ENCODE measurements at places on chromosomes 3 and 15. TPM values are rescaled to one million over a fixed set of nuclear protein-coding genes. Genes with fewer than 3 reads are reported as not detected.

DNA sequence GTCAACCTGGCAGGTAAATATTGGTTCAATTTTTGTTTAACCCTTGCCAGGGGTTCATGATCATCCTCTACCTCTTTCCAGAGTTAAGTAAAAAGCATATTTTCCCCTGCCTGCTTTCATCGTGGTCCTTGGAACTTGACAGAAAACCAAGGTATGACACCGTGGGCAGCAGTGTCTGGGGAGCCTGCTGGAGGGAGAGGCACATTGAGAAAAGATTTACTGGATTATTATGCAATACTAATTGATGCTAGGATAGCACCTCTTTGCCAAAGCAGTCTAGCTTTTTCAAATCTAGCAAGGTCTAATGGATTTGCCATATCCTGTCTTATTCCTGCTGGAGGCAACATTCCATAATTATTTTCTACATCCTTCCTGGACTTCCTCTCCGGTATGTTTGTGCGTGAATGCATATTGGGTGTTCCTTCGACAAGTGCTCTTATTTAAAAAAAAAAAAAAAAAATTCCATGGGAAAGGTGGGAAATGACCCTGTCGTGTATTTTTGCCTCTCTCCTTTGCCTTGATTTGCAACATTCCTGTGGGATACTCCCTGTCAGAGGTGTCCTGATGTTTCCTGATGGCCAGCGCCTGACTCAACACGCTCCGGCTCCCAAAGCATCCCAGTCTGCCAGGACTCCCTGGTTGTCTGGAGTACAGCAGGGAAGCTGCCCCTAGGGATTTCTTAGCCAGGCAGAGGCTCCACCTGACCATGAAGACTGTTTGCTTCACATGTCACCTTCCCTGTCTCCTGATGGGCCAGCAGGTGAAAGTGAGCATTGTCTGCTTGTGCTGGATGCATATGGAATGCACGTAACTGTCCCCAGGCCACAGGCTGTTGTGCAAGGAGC lies 6.3 kb downstream of the BHLHE40 start:
- DNase-seq = peak; percentile 82

GRCh38 chr15:77818484-77819047 lies 185.9 kb upstream of the LINGO1 start:
- no peak for DNase-seq

- DNase-seq = no peak
Measured at GRCh38 chr3:104731074-104731473, 635.6 kb upstream of the ALCAM start.

- DNase-seq = no peak
Measured at GRCh38 chr3:143668924-143669790, 179.1 kb downstream of the SLC9A9 start.

GRCh38 chr15:27392163-27392562 lies 421.2 kb downstream of the GABRG3 start:
- no peak for DNase-seq

- no peak for DNase-seq
Measured at GRCh38 chr3:185639632-185640206, 53.6 kb downstream of the SENP2 start.

DNA sequence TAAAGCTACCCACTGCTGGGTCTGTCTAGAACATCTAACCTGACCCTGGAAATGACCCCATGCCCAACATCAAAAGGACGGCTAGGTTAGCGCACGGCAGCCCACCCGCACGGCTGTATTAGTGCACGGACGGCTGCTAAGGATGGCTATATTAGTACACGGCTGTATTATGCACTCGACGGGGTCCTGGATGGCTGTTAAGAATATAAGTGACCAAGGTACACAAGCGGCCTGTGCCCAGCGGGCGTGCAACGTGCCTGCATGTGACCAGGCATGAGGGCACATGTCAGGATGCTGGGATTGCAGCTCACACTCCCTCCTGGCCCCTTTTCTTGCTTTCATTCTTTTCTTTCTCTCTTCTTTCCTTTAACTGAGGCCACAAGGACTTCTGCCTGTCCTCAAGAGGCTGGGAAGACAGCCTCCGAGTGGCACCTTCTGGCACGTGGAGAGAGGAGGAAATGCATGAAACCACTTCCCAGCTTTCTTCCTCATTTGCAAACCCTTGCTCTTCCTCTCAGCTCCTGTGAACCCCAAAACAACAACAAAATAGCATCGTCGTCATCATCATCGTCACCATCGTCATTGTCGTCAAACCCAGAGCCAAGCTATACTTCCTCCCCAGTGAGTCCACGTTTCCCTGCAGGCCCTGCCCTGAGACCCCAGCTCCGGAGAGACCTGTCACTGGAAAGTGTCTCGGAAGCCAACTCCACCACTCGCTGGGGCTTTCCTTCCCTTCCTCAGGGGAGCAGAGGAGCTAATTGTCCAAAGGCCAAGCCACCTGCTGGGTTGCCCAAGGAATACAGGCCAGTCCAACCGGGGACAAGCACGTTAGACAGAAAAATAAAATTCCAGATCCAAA lies 101.8 kb downstream of the CHSY1 start:
- DNase-seq = no peak

RBMS3 gene
- 48.8 TPM for total RNA-seq

NR2E3 gene
- 0.19 TPM for total RNA-seq

DNA sequence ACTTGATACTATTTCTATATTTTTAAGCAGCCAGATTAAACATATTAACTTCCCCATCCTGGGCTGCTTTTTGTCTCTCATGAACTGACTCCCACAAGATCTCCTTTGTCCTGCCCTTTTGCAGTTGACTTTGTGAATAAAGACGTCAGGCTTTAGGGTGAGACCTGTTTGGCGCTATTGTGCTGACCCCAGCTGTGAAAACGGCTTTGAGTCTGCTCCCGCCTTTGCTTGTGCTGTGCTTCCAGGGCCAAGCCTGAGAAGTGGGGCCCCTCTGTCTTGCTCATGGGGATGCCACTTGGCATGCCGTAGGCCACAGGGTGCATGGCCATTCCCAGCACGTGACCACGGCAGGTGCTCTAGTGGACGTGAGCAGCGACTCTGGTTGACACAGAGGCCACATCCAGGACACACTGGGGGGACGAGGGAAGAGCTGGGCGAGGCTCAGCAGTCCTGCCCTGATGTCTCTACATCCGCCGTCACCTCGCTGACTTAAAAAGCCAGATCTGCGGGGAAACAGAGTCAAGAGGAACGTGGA lies 268.9 kb upstream of the LYSMD4 start:
- DNase-seq = no peak

- DNase-seq = peak; percentile 98
Measured at GRCh38 chr3:13479582-13480339, at the start of gene HDAC11. TSS of gene HDAC11 (plus strand) at chr3:13480306. CDS start at chr3:13480348, 42 bp downstream.

DNA sequence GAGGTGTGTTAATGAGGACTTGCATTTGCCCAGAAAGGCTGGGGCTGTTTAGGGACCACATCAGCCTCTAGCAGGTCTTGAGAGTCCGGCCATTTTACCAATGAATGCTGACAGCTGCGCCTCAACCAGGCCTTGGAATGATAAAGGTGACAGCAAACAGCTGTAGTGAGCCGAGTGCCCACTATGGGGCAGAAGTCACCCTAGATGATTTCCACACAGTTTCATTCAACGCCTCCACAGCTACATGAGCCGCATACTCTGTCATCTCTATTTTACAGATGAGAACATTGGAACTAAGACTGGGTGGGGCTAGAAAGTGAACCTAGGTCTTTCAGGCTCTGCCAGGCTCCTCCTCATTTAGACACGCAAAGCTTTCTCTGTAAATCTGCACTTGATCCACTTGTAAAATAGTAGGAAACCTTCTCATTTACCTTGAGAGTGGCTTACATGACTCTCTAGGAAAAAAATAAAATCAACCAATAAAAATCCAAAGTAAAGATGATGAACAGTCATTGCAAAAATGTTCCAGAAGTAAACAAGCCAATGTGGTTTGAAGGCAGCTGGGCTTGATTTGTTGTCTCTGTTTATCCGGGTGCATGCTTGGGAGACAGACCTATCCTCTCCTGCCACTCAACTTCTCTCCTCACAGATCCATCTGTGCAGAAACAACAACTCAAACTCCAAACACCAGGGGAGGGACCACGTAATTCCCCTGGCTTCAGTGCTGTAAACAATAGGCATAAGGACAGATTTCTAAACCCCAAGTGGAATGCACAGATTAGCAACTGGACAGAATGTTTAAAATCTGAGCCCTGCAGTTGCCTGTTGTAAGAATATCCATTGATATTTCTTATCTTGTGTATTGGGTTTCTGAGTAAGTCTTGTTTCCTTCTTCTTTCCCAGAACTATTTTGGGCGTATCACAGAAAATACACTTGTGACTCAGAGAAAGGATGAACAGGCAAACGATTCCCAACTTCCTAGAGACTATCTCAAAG lies 31.5 kb upstream of the LDHAL6B start:
- peak; percentile 76 for DNase-seq

GRCh38 chr3:170634663-170635384 lies 48.9 kb upstream of the SLC7A14 start:
- no peak for DNase-seq

AHSG gene
- not detected for total RNA-seq

DNA sequence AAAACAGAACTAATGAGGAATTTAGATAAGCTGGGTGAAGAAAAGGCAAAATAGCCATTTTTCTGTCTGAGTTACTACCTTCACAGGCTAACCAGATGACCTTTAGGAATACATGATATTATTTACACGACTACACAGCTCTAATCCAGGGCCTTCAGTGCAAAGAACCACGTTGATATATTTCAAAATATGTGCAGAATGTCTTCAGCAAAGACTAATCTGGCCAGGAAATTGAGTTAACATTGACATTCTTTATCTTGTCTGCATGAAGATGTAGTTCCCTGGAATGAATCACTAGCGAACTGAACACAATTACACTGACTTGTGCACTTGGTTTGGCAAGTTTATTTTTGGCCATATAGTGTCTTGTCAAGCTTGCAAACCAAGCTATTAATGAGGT lies 41.5 kb downstream of the PDHB start:
- DNase-seq = no peak

WDR93 gene
- total RNA-seq = 2.5 TPM

- DNase-seq = no peak
Measured at GRCh38 chr3:168051531-168052471, 43.9 kb downstream of the GOLIM4 start.

- DNase-seq = no peak
Measured at GRCh38 chr15:45157974-45158373, 28.2 kb downstream of the DUOX1 start.

DNA sequence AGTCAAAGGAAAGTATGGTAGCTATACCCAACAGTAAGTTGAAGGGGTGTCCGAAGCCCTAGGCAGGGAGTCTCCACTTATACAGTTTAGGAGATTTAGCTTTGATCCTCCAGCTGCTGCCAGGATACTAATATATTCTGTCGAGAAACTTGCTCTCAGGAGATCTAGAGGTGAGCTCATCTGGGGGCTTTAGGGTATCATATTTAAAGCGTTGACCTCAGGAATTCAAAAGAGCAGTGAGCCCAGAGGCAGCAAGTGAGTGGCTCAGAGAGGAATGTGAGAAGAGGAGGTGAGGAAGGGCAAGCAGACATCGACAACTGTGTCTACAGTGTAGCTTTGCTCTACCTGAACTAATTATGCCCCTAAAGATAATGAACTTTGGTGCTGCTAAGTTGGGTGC lies 245.1 kb upstream of the LRTM1 start:
- DNase-seq = no peak

DNA sequence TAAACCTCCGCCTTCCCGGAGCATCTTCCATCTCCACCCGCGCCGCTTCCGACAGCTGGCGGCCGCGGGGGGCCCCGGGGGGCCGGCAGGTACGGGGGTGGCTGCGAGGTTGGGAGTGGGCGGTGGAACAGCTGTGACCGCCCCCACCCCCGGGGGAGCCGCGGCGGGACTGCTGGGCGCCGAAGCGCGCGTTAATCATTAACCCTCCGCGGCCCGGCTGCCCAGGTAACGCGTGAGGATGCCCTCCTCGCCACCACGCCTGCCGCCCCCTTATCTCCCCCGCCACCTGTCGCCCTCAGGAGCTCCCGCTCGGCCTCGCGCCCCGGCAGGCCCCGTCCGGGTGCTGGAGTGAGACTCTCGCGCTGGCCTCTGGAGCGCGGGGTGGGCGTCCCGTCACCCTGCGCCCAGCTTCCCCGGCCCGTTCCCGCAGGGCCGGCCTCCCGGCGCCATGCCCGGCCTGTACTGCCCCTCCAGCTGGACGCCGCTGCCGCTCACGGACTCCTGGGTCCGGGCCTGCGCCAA lies 757 bp downstream of the VWA5B2 start:
- DNase-seq = peak; percentile 72

GRCh38 chr3:194269610-194270145 lies 81.5 kb downstream of the CPN2 start:
- DNase-seq = peak; percentile 96

DNA sequence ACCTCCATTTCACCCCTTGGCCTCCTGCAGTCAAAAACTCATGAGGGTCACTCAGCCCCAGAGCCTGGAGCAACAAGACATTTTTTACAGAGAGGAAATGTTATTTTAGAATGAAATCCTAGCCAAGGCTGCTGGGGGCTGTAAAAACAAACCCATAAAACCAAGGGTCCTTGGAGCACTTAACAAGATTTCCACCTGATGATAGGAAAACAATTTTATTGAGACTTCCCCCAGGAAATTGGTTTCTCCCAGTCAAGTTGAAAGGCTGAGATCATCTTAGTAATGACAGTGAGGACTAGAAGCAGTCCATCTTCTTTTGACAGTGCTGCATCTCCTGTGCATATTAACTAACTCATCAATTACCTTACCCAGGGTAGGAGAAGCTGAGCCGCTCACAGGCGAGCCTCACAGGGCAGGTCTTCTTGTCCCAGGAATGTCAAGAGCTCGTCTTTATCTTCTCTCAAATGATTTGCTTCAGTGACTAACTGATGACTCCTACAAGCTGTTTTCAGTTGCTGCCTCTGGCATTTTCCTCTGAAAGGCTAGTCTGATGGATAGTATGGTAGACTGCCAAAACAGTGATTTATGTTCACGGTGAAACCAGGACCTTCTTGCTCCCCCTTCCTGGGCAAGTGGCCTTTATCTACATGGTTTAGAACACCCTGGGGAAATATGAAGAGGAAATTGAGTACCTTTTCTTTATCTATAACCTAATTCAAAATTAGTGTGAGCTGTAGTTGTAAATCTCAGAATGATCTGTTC lies 34.6 kb upstream of the AEN start:
- DNase-seq = peak; percentile 66

WDR72 gene
- 55.7 TPM for total RNA-seq

GRCh38 chr3:87732294-87732693 lies 326.5 kb downstream of the CGGBP1 start:
- no peak for DNase-seq

- DNase-seq = no peak
Measured at GRCh38 chr15:99442252-99442897, 123.4 kb upstream of the MEF2A start.

GRCh38 chr3:4976109-4976508 lies 3.1 kb upstream of the BHLHE40 start:
- peak; percentile 56 for DNase-seq

- DNase-seq = no peak
Measured at GRCh38 chr3:156102267-156102931, 18.0 kb upstream of the KCNAB1 start.

SSR3 gene
- 132 TPM for total RNA-seq

PLCH1 gene
- total RNA-seq = 9.6 TPM

OR5H2 gene
- not detected for total RNA-seq

DNAH12 gene
- total RNA-seq = 0.38 TPM

GRCh38 chr15:82530606-82531379 lies 9.5 kb downstream of the RPS17 start:
- DNase-seq = peak; percentile 87

GRCh38 chr3:17752876-17753631 lies 10.6 kb upstream of the TBC1D5 start:
- no peak for DNase-seq

B3GNT5 gene
- 9.9 TPM for total RNA-seq
